ENCODE measurements at places on chromosomes 12 and 14.

- DNase-seq: no peak
Measured at GRCh38 chr12:120978296-120979219, at the start of gene HNF1A. TSS of gene HNF1A (plus strand) at chr12:120978543. CDS start at chr12:120978769, 226 bp downstream.

DNA sequence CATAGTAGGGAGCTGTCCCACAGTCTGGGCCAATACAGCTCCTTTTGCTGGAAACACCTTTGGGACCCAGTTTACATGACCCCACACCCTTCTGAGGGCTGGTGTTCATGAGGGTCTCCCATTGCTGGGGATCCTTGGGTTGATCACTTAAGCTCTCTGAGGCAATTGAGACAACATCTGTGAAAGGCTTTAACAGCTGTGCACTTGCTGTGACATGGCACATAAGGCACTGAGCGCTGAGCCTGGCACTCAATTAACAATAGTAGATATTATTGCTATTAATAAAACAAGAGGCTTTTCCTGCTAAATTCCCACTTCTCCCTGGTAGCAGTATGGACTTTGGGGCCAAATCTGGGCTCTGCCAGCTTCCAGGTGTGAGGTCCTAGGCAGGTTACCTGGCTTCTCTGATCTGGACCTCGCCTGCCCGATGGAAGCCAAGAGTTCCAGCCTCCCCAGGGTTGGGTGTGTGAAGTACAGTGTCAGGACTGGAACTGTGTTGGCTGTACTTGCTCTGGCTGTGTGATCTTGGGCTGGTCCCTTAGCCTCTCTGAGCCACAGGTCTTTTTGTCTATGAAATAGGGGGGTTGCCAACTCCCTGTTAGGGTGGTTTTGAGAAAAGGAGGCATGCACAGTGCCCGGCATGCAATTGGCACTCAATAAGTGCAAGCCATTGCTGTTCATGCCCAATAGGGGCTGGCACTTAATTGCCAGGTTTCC lies 3.1 kb downstream of the SH2B3 start:
- no peak for DNase-seq

DNA sequence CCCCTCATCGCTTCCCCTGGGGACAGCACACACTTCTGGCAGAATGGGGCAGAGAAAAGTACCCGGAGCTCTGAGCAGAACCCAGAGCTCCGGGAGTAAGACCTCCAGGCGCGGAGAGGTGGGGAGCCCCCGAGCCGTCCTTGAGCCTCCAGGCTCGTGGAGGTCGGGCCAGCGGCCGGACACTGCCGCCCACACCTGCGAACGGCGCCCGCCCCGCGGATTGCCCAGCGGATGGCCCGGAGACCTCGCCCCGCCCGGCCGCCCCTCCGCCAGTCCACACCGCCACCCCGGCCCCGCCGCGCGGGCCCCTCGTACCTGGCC lies 344 bp downstream of the SPTLC2 start:
- no peak for DNase-seq

- DNase-seq: no peak
Measured at GRCh38 chr12:42812871-42813270, 223.3 kb upstream of the PRICKLE1 start.

GRCh38 chr12:12180575-12180974 lies 86.3 kb downstream of the LRP6 start:
- DNase-seq: no peak

DNA sequence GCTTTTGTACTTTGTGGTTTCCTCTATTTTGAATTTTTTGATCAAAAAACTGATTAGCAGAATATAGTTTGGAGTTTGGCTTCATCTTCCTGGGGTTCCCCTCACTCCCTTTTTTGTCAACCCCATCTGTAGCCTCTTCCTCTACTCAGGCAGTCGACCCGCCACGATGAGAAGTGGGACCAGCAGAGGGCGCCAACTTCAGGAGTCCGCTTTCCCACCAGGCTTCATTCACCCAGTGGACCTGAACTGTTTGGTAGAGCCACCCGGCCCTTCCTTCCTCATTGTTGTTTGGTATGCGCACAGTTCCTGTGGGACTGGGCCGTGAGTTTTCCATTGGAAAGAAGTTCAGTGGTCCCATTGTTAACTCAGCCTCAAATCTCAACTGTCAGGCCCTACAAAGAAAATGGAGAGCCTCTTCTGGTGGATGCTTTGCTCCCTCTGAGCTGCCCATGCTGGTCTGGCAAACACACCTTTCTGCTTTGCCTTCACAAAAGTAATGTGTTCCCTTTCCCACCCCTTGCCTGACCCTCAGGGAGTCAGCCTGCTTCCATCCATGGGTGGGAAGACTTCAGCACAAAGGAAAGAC lies 21.7 kb downstream of the TMBIM6 start:
- no peak for DNase-seq

All from DMS153 (cell line).